ENCODE measurements at places on chromosomes 2 and 18.

- DNase-seq = no peak
Observed at GRCh38 chr2:150889141-150889540, 372.5 kb downstream of the RBM43 start.

DNA sequence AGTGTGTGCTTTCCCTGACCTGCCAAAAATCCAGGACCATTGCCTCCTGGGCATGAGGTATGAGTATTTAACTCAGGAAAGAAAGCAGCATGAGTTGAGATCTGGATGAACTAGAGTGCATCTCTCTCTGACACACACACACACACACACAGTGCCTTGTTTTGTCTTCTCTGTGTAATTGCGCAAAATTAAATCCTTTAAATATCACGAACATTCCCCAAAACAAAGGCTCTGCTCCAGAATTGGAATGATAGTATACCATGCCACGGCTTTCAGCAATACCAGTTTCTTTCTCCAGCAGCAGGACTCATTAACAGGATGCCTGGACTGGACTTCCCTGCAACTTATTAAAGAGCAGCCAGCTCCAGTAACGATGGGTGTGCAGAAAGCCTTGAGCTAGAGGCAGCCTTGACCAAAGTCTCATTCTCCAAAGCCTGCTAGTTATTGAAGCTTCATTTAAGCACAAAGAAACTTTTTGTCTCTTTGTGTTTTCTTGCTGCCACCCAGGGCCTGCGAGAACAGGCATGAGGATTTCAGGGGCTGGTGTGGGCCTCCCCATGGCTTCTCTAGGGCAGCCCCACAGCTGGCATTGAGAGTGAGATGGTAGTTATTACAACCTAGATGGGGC lies 101.7 kb downstream of the NRP2 start:
- DNase-seq = no peak

GRCh38 chr2:43943809-43944452 lies 51.9 kb downstream of the LRPPRC start:
- DNase-seq = no peak

GRCh38 chr18:427005-427404 lies 73.5 kb downstream of the COLEC12 start:
- no peak for DNase-seq

DNA sequence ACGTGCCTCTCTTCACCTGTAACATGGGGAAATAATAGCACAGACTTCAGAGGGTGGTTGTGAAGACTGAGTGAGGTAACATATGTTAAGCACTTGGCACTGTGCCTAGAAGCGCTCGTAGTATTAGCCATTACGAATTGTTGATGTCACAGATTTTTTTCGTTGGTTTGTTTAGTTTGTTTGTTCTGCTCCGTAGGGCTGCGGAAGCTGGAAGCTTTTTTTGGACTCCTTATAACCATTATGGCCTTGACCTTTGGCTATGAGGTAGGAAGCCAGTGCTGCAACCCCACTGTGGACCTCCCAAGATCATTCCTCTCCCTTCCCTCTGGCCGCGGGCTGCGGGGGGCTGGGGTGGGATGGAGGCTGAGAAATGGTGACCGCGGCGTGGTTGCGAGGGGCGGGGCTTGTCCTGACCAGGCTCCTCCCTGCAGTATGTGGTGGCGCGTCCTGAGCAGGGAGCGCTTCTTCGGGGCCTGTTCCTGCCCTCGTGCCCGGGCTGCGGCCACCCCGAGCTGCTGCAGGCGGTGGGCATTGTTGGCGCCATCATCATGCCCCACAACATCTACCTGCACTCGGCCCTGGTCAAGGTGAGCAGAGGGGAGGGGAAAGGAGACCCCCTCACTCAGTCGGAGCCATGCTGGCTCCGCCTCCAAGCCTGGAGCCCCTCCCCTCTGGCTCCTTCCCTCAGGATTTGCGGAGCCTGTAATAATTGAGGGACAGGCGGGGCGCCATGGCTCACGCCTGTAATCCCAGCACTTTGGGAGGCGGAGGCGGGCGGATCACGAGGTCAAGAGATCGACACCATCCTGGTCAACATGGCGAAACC lies 5.5 kb downstream of the SLC11A1 start:
- DNase-seq = no peak

DNA sequence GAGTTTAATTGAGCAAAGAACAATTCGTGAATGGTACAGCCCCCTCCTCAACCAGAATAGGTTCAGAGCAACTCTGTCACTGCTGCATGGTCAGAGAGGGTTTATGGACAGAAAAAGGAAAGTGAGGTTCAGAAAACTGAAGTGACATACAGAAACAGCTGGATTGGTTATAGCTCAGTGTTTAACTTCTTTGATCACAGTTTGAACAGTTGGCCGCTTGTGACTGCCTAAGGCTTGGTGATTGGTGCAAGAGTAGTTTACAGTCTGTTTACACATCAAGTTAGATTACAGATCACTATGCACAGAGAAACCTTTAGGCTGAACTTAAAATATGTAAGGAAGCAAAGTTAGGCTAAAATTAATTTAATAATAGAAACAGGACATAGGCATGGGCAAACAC lies 459.2 kb downstream of the KCNJ3 start:
- no peak for DNase-seq

GRCh38 chr18:79046522-79046921 lies 22.7 kb upstream of the ATP9B start:
- no peak for DNase-seq

DNA sequence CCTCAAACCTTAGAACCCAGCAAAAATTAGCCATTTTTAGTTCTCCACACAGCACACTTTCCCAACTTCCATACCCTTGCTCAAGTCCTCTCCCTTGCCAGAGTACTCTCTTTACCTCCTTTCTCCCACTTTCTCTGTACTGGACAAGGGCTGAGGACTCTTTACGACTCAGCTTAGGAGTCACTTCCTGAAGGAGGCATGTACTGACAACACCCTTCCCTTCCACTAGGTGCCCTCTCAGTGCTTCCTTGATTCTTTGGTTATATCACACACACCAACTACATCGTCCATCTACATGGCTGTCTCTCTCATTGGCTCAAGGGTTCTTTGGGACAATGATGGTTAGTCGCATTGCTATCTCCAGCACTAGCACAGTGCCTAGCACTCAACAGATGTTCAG lies 5.2 kb upstream of the C18orf63 start:
- DNase-seq = no peak

DNA sequence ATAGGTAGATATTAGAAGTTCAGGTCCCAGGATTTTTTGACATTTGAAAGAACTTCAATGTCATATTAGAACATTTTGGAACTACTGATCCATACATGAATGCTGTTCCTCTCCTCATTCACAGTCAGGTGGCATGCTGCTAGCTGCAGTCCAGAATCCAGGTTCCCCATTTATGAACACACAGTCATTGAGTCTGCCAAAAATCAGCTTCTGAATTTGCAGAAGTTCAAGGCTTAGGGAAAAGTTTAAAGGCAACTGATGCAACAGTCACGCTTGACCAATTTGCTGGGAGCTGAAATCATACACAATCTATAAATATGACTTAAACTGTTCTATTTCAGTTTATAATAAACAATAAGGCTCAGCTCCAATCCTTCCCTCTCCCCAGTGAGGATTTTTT lies 17.3 kb upstream of the TTR start:
- no peak for DNase-seq

DNA sequence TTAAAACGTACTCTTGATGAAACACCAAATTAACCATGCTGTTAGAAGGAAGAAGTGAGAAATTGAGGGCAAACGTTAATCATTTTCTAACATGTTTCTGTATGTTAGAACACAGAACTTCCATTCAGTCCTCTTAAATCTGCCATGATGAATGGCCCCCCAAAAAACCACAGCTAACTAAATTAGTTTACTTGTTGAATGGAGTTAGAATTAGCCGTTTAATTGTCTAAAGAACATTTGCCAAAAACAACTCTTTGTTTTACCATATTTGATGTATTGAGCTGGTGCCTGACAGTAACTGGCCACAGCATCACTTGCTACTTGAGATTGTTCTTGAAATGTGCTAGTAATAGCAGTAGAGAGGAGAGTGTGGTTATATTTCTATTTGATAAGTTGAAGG lies 12.7 kb downstream of the CCNYL1 start:
- DNase-seq = no peak

GRCh38 chr18:55041366-55041765 lies 82.1 kb upstream of the CCDC68 start:
- no peak for DNase-seq

- no peak for DNase-seq
Observed at GRCh38 chr2:231315896-231316295, 79.6 kb upstream of the B3GNT7 start.

- DNase-seq = no peak
Observed at GRCh38 chr18:2714140-2714539, 58.6 kb downstream of the SMCHD1 start.

DNA sequence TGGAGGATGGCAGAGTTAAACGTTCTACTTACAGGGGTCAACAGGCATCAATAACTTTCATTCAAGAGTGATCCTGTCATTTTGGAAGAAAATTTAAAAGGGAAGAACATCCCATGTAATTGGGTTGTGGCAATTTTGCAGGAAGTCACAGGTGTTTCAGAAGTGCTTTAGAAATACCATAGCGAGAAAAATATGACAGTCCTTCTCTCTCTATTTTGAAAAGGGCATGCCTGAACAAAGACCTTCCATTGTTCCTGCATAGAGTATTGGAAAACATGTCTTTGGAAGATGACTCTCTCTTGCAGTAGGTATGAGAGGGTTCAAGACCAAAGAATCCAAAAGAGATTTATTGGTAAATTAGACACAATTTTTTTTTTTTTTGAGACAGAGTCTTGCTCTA lies 81.8 kb upstream of the SERTAD2 start:
- DNase-seq = no peak

DNA sequence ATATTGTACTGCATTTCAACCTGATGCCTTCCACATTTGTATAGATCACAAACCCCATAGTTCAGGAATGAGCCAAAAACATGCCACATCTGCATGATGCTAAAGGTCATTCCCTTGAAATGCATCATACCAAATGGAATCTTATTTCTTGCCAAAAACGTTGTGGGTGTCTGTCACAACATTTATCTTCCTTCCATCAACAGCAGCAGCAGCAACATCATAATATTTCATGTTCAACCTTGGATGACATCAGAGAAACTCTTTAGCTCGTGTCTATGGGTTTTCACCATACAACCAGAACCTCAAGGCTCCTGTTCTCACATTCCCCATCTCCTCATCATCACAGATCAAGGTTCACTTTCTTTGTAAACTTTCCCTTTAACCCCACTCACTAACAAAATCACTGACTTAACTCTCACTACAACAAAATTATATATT lies 221.3 kb upstream of the CTAGE1 start:
- DNase-seq = no peak

GRCh38 chr2:223262946-223263345 lies 211.0 kb downstream of the KCNE4 start:
- DNase-seq = no peak

DNA sequence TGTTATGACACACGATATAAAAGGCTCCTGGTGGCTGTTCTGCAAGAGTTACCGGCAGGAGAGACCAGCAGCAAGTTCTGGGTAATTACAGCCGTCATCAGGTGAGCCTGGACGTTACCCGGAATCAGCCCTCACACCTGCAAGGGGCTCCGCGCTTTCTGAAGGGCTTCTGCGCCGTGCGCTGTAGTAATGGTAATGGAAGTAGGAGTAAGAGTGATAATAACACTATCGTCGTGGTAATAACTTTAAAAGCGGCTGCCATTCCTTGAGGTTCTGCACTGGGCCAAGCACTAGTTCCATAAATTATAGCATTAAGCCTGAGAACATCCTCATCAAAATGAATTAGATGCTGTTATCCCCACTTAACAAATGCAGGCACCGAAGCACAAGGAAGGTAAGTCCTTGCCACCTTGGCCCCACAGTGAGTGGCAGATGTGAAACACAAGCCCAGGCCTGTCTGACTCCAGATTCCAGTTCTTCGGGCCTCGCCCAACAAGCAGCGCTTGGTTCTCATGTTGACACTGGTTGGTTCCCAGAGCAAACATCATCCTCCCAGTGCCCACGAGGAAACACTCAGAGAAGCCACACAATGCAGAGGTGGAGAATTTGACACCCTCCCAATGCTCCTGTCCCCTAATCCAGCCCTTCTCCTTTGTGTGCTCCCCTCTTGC lies 205.2 kb downstream of the EIPR1 start:
- DNase-seq = no peak

GRCh38 chr2:197875763-197876162 lies 71.4 kb downstream of the PLCL1 start:
- no peak for DNase-seq

DNA sequence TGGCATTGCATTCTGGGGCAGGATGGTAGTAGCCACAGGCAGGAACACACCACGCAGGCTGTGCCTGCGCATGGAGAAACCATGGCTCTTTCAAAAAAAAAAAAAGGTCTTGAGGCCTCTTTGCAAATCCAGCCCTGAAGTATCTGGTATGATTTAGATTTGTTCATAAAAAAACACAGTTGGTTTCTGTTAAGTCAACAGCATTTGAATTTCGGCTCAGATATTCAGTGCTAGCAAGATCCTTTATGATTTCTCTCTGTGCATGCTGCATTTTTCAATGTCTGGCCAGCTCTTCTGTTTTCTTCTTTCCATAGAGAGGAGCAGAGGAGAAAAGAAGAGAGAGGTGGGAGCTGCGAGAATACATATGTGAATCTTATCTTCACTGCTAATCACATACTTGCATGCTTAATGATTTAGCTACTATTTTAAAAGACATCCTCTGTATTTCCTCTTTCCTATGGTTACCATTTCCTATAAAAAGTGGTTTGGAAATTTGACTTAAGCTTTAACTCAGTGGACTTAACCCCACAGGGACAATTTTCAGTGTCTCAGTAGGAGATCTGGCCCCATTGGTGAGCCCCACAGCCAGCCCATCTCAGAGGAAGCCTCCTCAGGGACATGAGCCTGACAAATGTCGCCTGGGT lies 214.3 kb upstream of the APCDD1 start:
- no peak for DNase-seq

DNA sequence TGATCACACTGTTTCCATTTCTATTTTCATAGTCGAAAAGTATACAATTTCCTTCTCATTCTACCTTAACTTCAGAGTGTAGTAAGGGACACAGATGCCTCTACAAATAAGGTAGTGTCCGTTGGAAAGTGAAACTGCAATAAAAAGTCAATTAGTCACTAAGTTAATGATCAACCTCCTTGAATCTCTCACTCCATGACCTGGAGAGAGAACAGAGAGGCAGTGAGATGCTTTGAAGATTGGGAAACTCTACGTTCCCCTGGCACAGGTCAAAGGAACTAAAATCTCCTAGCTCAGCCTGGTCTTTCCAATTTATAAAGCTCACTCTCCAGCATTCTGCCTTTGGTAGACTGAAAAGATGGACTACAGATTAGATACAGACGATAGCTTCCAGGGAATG lies 153.8 kb upstream of the ACAA2 start:
- no peak for DNase-seq

DNA sequence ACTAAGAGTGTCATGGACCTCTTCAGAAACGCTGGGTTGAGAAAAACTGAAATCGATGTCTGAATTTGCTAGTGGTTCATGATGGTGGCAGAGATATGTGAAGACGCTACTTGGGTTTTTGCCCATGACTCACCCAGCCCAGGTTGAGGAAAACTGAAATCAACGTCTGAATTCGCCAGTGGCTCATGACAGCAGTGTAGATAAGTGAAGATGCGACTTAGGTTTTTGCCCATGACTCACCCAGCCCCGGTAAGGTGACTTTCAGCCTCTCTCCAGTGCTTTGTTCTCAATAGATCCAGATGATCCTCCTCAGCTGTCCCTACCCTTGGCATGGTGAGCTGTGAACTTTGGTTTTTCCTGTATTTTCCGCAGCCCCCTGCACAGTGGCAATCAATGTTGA lies 105.3 kb upstream of the SIX3 start:
- DNase-seq = no peak

- DNase-seq = no peak
Observed at GRCh38 chr2:103009871-103010270, 248.0 kb downstream of the TMEM182 start.

- DNase-seq = no peak
Observed at GRCh38 chr18:76399613-76400391, 95.2 kb downstream of the ZNF516 start.

All from activated CD8-positive, alpha-beta memory T cell treated with anti-CD3 and anti-CD28 coated beads, Interleukin-2, amount 50 U/mL, for 4 hours (primary cell).